ENCODE measurements at places on chromosomes 12 and 14.

- DNase-seq: no peak
Observed at GRCh38 chr12:2265461-2266167, 212.8 kb downstream of the CACNA1C start.

DNA sequence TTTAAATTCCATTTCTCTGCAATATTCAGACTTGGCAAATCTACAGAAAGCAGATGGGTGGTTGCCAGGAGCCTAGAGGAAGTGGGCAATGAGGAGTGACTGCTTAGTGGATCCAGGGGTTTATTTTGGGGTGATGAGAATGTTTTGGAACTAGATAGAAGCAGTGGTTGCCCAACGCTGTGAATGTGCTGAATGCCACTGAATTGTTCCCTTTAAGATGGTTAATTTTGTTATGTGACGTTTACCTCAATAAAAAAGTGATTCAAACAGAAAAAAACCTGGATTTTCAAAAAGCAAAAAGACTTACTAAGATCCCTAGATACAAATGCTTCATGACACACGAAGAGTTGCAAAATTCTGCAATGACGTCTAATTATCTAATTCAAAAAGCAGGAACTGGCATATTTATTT is 34.2 kb downstream of the DAO start:
- DNase-seq: no peak

DNA sequence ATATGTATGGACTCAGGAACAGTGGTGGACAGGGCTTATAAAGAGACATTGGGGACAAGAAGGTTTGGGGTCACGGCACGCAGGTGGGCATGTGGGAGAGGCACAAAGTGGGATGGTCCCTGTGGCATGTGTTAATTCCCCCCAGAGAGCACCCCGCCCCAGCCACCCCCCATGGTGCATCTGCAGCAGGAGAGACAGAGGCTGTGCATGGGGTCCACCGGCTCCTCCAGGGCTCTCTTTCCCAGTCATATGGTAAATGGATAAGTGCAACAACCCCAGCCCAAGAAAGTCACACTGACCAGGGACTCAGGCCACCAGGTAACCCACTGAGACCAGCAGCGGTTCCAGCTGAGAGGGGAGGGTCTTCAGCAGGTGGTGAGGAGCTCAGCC is 242.1 kb downstream of the BCL11B start:
- no peak for DNase-seq

DNA sequence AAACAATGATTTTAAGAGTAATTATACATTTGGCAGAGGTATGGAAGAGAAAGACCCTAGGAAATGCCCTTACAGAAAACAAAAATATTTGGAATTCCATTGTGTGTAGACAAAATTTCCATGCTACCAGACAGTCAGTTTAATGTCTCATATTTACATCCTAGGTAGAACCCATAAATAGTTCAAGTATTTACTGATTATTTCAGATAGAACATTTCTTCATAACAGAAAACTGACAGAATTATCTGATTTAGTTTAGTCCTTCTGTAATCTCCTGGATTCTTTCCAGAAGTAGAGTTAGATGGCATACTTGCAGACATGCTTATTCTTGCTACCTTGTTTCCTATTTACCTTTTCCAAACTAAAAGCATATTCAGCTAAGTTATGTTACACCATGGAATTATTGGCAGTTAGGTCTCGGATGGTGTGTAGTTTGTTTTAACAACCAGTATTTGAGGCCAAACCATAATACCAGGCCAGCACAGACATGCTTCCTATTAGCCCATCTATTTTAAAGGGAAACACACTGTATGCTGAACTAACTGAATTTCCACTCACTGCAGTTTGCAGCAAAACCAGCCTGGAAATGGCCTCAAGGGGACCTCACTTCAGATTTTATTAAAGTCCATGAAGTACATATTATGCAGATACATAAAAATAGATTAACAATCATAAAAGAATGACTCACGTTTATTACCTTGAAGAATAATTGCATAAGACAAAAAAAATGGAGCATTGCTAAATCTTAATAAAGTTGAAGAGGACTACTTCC is 126.6 kb upstream of the LRIG3 start:
- DNase-seq: no peak

- no peak for DNase-seq
Observed at GRCh38 chr14:57029620-57030253, 219.5 kb upstream of the OTX2 start.

GRCh38 chr14:90049390-90049789 is 12.4 kb upstream of the KCNK13 start:
- DNase-seq: no peak

- DNase-seq: no peak
Observed at GRCh38 chr12:111269718-111270117, 99.2 kb downstream of the PHETA1 start.

DNA sequence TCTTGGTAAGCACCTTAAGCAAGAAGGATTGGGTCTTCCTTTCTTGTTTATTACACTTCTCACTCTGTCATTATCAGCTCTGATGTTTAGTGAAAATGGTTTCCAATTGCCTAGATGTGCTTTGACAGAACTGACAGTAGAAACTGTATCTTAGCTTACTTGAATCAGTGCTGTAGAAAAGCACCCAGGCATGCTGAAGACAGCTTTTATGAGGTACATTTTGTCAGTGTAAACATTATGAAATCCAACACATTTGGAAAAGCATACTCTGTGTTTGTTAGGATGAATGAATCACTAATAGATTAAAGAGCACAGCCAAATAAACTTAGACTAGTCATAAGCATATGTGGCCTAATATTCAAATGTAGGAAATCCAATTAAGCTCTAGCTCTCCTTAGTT is 290.2 kb upstream of the NPAS3 start:
- no peak for DNase-seq

DNA sequence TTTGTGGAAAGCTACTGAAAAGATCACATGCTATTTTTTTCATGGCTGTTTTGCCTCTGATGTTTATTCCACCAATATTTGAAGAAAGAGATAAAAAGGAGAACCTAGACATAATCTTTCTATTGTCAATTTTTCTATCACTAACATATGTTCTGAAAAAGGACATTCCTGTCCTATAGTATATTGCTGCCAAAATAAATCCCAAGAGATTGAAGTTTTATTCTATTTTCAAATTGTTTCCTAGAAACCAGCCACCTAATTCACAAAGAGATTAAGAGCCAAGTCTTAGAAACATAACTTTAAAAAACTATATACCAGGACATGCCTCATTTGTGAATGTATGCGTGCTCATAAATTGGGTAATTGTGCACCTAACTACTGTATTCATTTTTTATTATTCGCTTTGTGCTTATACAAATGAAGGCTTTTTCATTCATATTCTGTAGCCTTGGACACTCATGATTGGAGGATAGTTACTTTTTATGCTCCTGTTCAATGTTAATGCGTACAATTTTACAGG is 200.7 kb downstream of the FUT8 start:
- no peak for DNase-seq

DNA sequence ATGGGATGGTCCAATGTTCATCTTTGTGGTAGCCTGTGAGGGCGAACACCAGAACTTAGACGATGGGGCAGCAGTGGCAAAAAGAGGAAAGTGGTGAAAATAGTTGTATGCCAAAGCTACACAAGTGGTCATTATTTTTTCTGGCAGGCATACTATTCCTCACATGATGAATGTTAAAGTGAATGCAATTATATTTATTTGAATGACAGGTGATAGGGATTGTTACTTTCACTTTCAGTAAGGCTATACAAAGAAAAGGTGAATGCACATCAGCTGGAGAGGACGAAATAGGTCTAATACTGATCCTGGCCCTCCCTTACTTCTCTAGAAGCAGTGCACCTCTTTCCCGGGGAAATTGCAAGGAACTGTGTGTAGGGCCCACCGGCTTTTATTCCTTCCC is 470.1 kb downstream of the TMTC2 start:
- no peak for DNase-seq

GRCh38 chr12:52660934-52661499 is 9.0 kb upstream of the KRT2 start:
- no peak for DNase-seq

DNA sequence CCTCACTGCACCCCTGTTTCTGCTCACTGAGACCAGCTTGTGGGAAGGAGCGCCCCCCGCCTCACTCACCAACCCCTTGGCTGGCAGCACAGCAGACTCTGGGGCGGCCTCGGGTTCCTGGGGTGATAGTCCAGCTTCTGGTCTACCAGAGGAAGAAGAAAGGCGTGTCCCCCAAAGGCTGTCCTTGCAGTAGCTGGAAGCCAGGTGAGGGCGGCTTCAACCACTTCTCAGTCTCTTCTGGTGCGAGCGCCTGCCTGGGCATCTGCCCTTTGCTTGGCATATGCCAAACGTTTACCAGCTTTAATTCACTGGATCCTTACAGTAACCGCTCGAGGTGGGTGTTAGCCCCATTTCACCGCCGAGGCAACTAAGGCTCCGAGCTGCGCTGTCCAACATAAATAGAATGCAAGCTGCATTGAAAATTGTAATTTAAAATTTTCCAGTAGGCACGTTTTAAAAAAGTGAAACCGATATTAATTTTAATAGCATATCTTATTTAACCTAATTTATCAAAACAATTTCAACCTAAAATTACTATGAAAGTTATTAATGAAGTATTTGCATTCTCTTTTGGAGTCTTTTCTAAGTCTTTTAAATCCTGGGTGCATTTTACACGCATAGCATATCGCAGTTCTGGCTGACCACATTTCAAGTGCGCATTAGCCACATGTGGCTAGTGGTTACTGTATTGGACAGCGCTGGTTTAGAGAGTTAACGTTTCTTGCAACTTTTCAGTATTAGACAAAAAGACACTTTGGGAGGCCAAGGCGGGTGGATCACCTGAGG is 872 bp downstream of the FAM177A1 start:
- peak; percentile 25 for DNase-seq

- DNase-seq: no peak
Observed at GRCh38 chr14:74754157-74754556, 9.0 kb upstream of the YLPM1 start.

GRCh38 chr12:22254478-22254877 is 80.0 kb downstream of the ST8SIA1 start:
- no peak for DNase-seq

- DNase-seq: no peak
Observed at GRCh38 chr14:100027771-100028490, 37.3 kb upstream of the EVL start.

- peak; percentile 41 for DNase-seq
Observed at GRCh38 chr14:65243766-65244442, 141.6 kb upstream of the MAX start.

All from CD4-positive, alpha-beta T cell treated with Interleukin-21 for 1 hour (primary cell).